Mammary epithelial cell (primary cell): ENCODE measurements at places on chromosomes 16 and 17.

DNA sequence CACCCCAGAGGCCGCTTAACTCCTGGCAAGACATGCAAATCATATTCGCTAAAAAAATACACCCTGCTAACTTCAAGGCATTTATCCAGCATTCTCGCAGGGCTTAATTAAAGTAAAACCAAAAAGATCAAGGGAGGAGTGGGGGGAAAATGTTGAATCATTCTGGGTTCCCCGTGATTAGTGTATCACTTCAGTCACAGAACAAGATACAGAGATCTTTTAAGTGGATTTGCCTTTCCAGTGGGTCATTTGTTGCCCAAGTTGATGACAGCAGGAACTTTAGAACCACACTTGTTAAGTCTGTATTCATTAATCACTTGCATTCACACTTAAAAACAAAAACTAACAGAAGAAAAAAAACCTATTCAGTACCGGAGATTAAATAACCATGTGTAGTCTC lies 17.3 kb downstream of the CRYBA1 start:
- no peak for DNase-seq

GRCh38 chr16:86740906-86741799 lies 162.8 kb downstream of the FOXL1 start:
- no peak for DNase-seq

DNA sequence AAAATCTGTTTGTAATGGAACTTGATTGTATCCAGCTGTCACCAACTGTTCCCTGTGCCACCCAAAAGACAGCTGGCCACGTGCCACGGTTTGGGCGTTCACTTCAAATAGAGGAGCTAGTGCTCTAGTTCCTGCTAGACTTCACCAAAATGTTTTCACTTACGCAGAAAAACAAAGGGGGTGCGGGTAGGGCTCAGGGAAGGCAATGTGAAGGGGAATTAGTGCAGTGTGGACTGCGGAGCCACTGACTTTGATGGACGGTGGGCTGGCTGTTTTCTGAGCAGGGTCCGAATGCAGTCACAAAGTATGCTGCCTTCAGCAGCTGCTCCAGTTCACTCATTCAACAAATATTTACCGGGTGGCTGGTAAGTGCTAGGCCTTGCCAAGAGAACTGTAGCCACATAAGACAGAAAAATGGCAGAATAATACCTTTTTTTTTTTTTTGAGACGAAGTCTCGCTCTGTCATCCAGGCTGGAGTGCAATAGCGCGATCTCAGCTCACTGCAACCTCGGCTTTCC lies 7.6 kb upstream of the CYTH1 start:
- DNase-seq = no peak

DNA sequence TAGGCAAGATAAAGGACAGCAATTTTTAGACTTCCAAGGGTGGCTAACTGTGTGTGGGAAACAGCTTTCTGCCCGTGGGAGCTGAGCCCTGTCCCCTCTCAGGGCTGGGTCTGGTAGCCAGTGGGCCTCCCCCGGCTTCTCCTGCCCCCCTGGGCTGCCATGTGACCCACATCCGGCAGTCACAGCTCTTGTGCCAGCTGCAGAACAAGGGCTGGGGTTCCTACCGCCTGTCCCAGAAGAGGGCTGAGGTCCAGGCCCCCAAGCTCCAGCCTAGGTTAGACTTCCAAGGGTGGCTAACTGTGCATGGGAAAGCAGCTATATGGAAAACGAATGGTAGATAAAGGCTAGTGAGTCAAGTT lies 6.1 kb downstream of the GAST start:
- no peak for DNase-seq

DNA sequence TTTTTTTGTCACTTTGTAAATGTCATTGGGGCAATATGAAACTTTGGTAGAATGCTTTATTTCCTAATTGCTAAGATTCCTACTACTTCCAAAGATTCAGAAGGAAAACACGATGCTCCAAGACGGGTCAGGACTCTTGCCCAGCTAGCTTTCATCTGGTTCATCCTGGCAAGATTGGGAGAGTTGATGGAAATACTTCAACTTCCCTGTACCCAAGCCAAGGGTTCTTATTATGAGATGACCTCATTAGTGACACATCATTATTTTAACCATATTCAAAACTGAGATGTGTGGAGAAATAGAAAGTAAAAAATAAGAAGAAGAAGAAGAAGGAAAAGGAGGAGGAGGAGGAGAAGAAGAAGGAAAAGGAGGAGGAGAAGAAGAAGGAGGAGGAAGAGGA lies 25.6 kb downstream of the SOX9 start:
- no peak for DNase-seq

DNA sequence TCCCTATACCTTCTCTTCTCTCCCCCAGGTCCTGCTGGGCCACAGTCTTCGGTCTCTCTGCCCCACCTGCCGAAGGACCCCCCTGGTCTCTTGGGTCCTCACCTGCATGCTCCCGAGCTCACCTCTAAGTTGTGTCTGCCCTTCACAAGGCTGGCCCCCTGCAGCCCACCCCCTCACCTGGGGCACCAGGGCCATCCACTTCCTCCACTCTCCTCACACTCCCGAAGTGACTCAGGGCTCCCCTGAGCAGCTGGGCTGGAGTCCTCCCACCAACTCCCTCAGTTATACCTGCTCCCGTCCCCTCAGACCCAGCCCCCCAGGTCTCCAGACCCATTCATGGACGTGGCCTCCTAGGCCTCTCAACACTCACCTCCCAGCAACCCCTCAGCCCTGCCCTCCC lies 822.0 kb downstream of the KCNJ18 start:
- DNase-seq = no peak

DNA sequence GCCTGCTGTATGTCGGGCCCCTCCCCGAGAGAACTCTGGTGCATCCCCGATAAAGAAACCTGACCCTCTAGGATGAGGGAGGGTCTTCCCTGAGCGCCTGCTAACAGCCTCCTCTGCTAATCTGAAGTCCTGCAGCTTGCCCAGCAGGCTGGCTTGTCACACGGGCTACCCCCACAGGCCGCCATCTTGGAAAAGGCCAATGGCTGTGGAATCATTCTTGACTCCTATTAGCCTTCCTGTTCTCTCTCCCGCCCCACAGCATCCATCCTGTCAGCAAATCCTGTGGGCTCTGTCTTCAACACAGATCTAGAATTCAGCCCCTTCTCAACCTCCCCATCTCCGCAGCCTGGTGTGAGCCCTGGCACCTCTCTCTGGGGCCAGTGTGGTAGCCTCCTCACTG lies 12.0 kb downstream of the IL4R start:
- no peak for DNase-seq
